Activated CD8-positive, alpha-beta T cell treated with anti-CD3 and anti-CD28 coated beads, Interleukin-2, amount 10 ng/mL, durations not matched to agents 7 days and 5 days (primary cell): ENCODE measurements at places on chromosomes 7 and 10. TPM values are rescaled to one million over a fixed set of nuclear protein-coding genes. Genes with fewer than 3 reads are reported as not detected.

DNA sequence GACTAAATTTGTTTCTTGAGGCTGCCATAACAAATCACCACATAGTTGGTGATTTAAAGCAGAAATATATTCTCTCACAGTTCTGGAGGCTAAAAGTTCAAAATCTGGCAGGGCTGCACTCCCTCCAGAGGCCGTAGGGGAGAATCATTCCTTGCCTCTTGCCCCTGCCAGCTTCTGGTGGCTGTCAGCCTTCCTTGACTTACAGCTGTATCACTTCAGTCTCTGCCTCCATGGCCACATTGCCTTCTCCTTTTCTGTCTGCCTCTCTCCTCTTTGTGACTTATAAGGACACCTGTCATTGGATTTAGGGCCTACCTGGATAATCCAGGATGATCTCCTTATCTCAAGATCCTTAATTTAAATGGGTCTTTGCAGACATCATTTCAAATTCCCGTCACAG, 5.8 kb upstream of the LRRC4 start:
- H3K27ac ChIP-seq = no peak overlapping the region
- no peak for DNase-seq
- H3K4me3 ChIP-seq = no peak overlapping the region

- no peaks in the 10 kb centered on the region for H3K36me3 ChIP-seq
- no peaks in the 10 kb centered on the region for H3K27me3 ChIP-seq
- H3K4me3 ChIP-seq = no peak overlapping the region
- no peaks in the 10 kb centered on the region for H3K4me1 ChIP-seq
These were observed 41.2 kb upstream of the PHYHIPL start for GRCh38 chr10:59135275-59135674.

GRCh38 chr7:144024213-144024612, 24.1 kb downstream of the OR6B1 start:
- DNase-seq = no peak
- no peaks in the 10 kb centered on the region for H3K36me3 ChIP-seq
- H3K4me3 ChIP-seq = no peak overlapping the region
- no peak overlapping the region for H3K27ac ChIP-seq

GRCh38 chr10:3780771-3781467, 4.1 kb downstream of the KLF6 start:
- H3K27me3 ChIP-seq = no peaks in the 10 kb centered on the region
- H3K4me3 ChIP-seq = peak overlapping the region; percentile 95
- DNase-seq = no peak
- H3K27ac ChIP-seq = peak overlapping the region; percentile 98

The CYP2C9 gene
- total RNA-seq = not detected

DNA sequence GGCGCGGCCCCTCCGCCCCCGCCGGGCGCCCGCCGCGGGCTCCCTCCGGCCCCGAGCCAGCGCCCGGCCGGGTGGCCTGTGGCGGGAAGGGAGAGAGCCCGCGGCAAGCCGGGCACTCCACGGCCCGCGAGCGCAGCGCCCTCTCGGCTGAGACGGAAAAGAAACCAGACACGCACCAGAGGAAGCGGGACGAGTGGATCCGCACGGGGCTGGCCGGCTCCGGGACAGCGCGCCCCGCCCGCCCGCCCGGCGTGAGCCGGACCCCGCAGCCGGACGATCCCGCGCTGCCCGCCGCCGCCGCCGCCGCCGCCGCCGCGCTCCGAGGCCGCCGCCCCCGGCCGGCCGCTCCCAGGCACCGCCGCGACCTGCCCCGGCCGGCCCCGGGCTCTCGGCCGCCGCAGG, 300 bp downstream of the ARHGAP21 start:
- peak overlapping the region; percentile 56 for H3K4me3 ChIP-seq
- H3K27ac ChIP-seq = peak overlapping the region; percentile 52
- DNase-seq = peak; percentile 39
- H3K27me3 ChIP-seq = no peaks in the 10 kb centered on the region

The SPACDR gene
- 2.7 TPM for total RNA-seq
